ENCODE measurements at places on chromosomes 6 and 20.

DNA sequence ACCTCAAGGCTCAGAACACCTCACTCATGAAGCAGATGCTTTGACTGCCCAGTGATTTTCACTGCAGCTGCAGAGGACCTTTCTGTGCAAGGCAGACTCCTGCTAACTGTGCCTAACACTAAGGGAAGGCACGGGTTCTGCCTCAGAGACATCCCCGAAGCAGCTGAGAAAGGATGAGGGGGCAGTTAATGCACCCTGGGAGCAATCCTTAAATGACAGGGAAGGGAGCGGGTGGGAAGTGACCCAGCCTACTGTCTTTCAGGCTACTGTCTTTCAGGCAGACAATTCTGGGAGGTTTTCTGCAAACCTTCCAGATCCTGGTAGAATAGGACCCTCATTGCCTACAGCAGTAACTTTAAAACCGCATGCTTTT is 55.3 kb downstream of the NDUFAF5 start:
- no peak for DNase-seq

DNA sequence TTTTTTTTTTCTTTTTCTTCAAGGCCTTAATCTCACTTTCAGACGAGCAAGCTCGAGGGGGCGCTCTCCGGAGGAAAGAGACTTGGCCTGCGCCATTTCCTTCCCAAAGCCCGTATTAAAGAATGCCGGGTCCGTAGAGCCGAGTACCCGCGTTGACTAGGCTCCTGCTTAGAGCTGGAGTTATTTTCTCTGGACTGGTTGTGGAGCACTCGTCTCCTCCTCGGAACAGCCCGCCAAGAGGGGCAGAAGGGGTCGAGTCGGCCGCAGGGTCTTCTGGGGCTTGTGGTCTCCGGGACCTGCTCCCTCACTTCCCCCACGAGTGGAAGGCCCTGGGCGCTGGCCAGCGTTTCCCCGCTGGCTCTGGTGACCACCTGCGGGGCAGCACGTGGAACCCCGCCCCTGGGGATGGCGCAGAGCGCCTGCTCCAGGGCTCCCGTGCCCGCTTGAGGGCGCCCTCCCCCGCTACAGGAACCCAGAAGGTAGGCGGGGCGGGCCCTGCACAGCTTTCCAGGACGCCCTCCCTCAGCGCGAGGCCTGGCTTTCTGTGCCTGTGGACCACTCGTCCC is 2.7 kb upstream of the MEI4 start:
- peak; percentile 64 for DNase-seq

- no peak for DNase-seq
Observed at GRCh38 chr6:118320652-118321051, 227.4 kb upstream of the PLN start.

GRCh38 chr6:115618256-115618655 is 442.4 kb downstream of the FRK start:
- DNase-seq, result no peak

GRCh38 chr6:66264376-66264775 is 557.4 kb upstream of the EYS start:
- no peak for DNase-seq

DNA sequence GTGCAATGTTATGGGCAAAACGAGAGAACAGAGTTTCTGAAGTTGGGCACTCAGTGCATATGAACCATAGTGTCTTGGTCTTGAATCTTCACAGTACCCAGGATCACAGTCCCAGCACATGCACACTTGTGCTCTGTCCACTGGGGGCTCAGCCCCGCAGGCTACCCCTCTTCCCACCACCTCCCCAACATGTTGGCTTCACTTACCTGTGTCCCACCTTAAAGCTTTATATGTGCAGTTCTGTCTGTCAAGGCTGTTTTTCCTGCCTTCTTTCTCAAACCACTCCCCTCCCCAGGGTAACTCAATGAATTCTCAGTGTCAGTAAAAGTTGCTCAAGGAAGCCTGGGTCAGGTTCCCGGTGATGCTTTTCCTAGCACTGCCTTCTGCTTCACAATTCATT is 129.9 kb downstream of the DOK5 start:
- no peak for DNase-seq

DNA sequence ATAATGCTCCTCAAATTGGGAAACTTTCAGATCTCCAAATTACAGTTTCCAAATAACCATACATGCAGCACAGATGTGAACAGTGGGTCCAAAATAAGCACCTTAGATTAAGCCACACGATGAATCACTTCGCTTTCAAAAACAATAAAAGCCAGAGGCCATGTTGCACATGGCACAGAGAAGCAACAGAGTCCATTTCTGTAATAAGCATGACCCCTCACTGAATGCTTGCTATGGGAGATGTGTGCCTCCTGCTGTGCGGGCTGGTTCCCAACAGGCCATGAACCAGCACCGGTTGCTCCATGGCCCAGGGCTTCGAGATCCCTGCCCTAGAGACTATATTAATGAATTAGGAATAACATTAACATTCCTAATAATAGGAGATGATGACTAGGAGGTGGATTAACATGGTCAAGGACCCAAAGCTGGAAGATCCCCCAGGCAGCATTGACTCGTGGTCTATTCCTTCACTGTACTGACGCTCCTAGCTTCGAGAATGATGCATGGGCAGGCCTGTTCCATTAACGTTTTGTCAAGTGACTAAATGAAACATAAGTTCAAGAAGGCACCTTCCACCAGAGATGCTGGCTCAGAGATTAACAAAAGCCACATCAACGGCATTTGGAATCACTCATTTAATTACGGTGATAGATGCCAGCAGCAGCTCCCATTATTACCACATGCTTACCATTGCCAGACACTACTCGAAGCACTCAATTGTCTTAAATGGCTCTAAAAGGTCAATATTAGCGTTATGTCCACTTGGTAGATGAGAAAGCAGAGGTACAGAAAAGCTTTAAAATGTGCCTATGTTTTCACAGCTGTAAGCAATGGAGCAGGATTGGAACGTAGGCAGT is 470.6 kb upstream of the AGPAT4 start:
- DNase-seq, result no peak

GRCh38 chr6:3808199-3808598 is 41.0 kb upstream of the FAM50B start:
- no peak for DNase-seq

DNA sequence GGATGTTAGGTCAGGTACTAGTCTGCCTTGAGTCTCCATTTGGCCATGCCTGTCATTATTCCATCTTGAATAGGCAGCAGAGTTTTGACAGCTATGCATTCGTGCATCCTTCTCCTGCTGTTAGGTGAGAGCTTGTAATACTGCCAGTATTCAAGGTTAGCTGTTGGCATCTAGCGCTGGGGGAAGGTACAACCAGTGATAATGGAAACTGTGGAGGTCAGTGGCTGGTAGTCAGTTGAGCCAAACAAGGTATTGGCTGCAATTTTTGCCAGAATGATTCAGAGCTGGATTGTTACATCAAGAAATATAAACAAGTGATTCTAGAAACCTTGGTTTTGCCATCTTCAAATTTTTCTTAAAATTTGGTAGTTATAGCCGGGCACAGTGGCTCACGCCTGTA is 6.5 kb downstream of the FAM8A1 start:
- no peak for DNase-seq

DNA sequence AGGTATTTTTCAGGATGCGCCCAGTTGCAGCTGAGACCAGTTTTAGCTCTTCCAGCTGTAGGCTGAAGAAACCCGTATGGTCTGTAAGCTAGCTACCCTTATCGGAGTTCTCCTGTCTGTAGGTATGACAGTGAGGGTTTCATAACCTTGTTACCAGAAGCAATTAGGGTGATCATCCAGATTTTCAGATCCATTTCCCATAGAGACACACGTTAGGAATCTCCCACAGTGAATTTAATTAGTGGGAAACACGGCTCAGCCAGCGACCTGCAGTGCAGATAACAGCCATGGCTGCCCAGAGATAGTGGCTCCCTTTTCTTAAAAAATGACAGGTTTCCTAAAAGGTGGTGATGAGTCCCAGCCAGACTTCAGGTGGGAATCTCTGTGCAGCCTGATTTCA is 111.1 kb downstream of the BTBD3 start:
- DNase-seq, result no peak

Data from Calu3 (cell line).